AG09319 (cell line): ENCODE measurements at places on chromosomes 2 and 18.
A peak's percentile ranks its signal among the peaks of the same experiment; 100 is the strongest.

GRCh38 chr2:20726913-20727312, 60.0 kb downstream of the GDF7 start:
- no peak for DNase-seq

DNA sequence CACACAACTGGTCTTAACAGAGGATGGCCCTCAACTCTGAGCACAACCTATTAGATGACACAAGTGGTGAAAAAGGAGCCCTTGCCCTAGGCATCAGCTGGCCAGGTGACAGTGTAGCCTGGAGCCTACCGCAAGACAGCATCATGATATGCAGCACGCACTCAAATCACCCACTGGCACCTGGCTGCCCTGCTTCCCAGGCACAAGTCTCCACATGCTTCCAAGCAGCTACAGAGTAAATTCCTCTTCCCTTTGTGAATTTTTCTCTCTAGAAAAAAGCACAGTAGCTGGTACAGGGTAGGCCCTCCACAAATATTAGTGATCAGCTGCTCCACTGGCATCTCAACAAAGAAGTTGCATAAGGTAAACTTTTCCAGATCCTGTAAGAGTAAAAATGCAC, 6.0 kb downstream of the FBXO15 start:
- no peak for DNase-seq

DNA sequence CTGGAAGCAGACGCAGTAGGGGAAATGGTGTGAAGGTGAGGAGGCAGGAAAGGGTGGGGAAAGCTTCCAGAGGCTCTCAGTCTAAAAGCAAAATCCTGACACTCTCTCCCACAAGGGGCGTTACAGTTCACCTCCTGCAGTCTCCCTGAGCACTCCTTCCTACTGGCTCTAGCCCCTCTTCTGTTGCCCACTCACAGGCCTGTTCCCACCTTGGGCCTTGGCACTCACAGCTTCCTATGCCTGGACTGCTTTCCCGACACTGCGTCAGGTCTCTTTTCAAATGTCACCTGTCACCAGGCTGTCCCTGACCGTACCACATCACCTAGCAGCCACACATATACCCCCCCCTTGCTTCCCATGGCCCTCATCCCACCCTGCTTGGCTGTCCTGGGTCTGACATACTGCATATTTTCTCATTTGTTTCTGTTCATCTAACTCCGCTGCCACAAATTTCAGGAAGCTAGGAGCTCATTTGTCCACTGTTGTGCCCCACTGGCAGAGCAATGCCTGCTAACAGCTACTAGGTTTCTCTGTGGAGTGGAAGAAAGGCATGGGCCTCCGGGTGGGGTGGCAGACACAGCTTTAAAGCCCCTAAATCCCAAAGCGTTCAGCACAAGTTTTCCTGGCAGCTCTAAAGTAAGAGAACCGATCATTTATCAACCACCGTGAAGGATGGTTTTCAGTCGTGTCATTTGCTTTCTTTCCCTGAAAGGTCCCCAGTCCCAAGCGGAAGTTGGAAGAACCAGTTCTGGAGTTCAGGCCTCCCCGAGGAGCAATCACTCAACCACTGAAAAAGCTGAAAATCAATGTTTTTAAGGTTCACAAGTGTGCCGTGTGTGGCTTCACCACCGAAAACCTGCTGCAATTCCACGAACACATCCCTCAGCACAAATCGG, 118.8 kb downstream of the ZNF532 start:
- no peak for DNase-seq

- DNase-seq, result no peak
Measured at GRCh38 chr2:10132596-10132995, 10.1 kb downstream of the RRM2 start.

DNA sequence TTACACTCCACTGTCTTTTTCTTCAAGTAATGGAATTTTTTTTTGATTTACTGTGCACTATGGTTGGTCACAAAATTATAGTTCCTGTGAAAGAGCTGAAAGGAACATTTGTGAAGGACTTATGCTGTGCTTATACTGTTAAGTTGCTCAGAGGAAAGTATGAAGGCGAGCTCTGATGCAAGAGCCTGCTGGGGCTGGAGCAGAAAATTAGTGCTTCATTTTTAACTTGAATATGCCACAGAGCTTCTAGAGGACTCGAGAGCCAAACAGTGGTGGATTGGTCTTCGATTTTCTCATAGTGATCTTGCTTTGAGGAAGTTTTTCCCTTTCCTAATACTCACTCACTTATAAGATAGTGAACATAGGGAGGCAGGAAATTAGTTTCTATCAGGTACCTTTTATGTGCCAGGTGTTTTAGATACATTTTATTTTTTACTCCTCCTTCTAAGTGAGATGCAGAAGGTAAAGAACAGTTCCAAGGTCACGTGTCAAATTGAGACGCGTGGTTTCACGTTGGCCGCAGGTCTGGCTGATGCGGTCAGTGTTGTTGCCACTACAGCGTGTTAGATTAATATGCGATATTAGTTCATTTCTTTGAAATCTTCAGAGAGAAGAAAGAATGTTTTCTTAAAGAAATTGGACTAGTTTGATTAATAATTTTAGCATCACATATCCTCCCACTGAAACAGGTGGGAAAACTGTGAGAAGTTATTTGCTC, 20.2 kb downstream of the GATA6 start:
- no peak for DNase-seq

DNA sequence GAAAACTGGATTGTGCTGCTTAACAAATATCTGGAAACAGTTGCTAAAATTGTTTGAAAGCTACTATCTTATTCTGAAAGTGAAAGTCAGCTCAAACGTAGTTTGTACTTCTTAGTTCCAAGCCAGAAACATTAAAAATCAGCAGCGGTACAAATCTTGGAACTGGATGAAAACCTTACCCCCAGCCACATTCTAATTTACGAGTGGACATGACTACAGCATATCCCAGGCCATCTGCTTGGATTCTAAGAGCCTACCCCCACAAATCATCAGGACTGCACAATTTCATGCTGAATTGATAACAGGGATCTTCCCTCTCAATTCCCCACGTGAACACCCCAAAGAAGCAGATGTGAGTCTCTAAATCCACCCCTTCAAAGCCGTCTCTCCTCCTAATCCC, 158.7 kb upstream of the NCKAP5 start:
- no peak for DNase-seq

GRCh38 chr2:114968748-114969400, 526.4 kb downstream of the DPP10 start:
- DNase-seq, result no peak

DNA sequence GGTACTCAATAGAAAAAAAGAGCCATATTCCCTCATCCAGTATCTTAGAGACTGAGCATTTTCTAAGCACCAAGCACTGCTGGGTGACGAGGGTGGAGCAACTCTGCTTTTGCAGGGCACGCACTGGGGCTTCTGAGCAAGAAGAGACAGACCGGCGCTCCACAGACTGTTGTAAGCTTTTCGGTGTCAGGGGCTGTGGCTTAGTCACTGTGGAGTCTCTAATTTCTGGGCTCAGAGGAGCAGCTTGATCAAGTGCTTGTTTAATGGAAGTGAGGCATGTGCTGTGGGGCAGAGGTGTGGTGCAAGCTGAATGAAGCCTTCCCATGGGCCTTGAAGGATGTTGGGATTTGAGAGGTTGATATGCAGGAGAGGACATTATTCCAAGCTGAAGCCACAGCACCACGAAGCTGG, 227.1 kb downstream of the MYCN start:
- no peak for DNase-seq

DNA sequence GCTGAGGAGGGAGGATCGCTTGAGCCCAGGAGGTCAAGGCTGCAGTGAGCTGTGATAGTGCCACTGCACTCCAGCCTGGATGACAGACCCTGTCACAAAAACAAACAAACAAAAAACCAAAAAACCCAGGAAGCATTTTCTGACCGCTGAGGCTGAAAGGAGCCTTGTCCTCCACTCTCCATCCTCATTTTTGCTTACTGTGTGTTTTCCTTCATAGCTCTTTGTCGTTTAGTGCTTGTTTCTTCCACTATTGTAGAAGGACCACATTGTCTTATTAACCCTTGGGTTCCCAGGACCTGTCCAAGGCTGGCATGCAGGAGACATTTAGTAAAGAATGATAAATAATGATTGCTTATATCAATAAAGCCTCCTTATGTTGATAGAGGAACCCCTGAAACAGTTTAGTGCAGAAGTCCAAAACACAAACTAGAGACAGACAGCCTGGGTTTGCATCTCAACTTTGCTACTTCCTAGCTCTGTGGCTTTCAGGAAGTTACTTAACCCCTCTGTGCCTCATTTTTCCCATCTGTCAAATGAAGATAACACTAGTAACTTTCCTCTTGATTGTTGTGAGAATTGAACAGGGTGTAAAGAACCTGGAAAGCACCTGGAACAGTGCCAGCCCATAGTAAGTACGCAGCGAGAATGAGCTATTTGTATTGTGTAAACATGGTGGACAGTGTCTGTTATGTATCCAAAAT, 126.0 kb downstream of the LPIN1 start:
- no peak for DNase-seq

GRCh38 chr18:48428475-48429177, 19.4 kb upstream of the ZBTB7C start:
- DNase-seq, result no peak

- no peak for DNase-seq
Measured at GRCh38 chr2:240733803-240734495, 42.3 kb downstream of the AQP12A start.

- no peak for DNase-seq
Measured at GRCh38 chr2:217288472-217289063, 428.7 kb upstream of the TNP1 start.

- DNase-seq, result no peak
Measured at GRCh38 chr2:121558329-121558728, 27.6 kb downstream of the RNU4ATAC start.

DNA sequence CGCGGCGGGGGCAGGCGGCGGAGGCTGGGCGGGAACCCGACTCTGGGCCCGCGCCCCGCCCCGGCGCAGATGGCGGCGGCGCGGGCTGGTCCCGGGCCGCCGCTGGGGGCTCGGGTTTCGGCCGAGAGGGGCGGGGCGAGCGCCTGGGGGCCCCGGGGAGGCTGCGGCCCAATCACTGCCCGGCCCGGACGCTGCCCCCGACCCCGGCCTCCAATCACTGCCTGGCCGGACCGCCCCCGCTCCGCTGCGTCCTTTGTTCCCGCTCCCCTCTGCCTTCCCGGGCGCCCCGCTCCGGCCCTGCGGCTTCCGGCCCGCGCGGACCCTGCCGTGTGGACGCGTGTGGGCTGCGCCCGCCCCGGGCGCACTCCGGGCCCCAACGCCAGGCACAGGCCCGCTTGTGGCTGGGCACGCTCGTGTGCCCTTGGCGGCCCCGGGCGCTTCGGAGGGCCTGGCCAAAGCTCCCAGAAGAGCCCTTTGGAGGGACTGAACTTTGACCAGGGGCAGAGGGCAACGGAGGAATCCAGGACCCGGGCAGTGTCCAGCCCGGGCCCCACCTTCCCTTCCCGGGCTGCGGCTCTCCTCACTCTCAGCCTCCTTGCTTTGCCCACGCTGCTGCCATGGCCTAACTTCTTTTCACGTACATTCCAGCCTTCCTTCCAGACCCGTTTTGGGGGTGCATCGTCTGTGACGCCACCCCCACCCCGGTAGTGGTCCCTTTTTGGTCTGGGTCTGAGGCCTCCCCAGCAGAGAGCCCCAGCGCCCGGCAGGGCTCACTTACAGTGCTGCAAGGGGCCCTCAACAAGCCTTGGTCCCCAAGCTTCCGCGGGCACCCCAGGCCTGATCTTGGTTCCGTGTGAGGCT, 27.1 kb upstream of the PTMA start:
- DNase-seq, result peak; percentile 66

GRCh38 chr2:128412181-128412871, 93.7 kb upstream of the HS6ST1 start:
- no peak for DNase-seq

- DNase-seq, result no peak
Measured at GRCh38 chr18:76471593-76471992, 23.4 kb downstream of the ZNF516 start.

- DNase-seq, result no peak
Measured at GRCh38 chr2:71560638-71561011, 107.3 kb downstream of the DYSF start.

- no peak for DNase-seq
Measured at GRCh38 chr18:38611036-38611964, 1045.7 kb upstream of the CELF4 start.

DNA sequence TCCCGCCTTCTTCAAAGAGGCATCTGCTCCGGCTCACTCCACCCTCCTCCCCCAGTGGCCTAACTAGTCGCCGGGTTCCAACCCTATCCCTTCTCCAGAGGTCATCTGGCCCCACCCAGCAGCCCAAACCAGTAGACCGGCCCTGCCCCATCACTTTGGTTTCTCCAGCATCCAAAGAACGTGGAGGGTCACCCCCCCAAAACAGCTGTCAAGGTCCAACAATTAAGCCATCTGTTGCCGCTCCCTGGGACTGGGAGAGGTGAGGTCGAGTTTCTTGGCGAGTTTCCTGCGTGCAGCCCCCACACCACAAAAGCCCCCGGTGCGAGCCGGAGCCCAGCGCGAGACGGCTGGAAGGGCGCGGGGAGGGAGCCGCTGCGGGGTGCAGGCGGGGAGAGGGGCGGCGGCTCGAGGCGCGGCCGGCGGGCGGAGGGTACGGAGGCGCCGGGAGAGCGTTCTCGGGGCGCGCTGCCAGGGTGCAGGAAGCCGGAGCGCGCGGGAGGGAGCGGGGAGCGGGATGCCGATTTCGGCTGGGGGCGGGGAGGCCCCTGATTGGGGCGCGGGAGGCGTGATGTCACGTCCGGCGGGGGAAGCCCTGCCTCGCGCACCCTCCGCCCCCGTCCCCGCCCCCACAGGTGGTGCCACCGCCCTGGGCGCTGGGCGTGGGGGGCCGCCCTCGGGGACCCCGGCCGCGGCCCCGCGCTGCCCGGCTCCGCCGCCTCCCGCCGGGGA, 571 bp upstream of the GPC1 start:
- peak; percentile 83 for DNase-seq

DNA sequence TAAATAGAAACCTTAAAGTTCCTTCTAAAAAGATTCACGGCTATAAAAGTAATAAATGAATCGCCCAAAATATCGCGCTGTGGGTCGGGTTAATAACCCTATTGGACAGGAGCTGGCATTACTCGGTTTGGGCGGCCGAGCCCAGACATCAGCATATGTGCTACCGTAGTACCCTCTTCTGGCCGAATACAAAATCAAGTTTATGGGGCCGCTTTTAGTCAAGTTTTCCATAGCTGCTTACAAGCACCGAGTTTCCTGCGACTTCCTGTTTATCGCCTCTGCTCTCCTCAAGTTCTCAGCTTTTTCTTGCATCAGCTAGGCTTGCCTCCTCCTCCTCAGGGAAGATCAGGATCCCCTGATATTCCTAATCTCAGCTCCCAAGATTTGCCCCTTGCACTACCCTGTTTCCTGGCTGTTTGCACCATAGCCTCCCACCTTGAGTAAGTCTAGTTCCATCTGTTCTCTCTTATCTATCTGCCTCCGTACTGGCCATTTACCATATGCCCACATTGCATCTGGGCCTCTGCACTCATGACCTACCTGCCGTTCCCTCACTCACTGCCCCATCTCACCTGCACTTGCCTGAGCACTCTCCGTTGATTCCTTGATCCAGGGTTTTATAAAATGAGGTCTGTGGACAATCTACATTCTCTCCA, 56.1 kb downstream of the SLC35F5 start:
- DNase-seq, result no peak

GRCh38 chr2:32647180-32647651, 19.4 kb downstream of the TTC27 start:
- DNase-seq, result peak; percentile 45

- no peak for DNase-seq
Measured at GRCh38 chr2:37919631-37920032, 5.5 kb upstream of the RMDN2 start.
